ENCODE measurements at places on chromosomes 2 and 18.

- no peak for DNase-seq
These were observed 125.8 kb downstream of the GALNT14 start for GRCh38 chr2:31012406-31012805.

DNA sequence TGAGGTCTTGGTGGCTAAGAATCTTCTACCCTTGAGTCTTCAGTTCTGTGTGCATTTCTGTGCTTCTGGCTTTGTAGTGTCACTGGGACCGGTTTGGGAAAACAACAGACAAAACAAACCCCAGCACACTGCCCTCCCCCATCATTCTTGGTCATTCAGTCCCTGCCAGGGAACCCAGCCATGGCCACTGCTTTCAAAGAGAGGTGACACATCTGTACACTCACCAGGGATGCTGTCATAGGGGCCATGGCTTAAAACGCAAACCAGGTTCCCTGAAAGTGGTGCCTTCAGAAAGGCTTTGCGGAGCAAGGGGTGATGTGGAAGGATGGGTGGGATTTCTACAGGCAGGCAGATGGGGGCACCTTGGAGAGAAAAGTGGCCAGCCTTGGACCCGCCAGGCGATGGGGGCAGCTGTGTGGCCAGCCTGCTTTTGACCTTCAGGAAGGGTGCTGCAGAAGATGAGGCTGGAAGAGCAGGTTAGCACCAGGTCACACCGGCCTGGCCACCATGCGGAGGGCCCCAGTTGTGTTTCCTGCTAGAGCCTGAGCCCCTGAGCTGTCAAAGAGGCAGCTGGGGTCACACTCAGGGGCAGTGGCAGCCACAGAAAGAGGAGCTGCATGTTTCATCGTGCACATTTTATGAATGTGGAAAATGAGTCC, 101.3 kb downstream of the INHBB start:
- DNase-seq = no peak

GRCh38 chr18:70292628-70293027, 3.8 kb downstream of the SOCS6 start:
- DNase-seq = no peak

GRCh38 chr2:33052361-33052735, 105.6 kb downstream of the LTBP1 start:
- DNase-seq = no peak

DNA sequence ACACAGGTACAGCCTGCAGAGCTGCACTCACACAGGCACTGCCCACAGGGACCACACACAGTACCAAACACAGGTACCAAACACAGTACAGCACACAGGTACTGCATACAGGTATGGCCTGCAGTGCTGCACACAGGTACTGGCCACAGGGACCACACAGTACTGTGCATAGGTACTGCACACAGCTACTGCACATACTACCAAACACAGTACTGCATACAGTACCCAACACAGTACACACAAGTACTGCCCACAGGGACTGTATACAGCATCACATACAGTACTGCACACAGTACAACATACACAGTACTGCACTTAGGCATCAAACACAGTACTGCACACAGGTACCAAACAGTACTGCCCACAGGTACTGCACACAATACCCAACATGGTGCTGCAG, 74.3 kb downstream of the ZNF236 start:
- DNase-seq = no peak

- no peak for DNase-seq
These were observed 5.6 kb upstream of the KCNJ3 start for GRCh38 chr2:154692927-154693326.

- DNase-seq = no peak
These were observed 414.9 kb downstream of the SATB2 start for GRCh38 chr2:199042660-199043379.

- DNase-seq = no peak
These were observed 16.3 kb downstream of the ALLC start for GRCh38 chr2:3674066-3674845.

DNA sequence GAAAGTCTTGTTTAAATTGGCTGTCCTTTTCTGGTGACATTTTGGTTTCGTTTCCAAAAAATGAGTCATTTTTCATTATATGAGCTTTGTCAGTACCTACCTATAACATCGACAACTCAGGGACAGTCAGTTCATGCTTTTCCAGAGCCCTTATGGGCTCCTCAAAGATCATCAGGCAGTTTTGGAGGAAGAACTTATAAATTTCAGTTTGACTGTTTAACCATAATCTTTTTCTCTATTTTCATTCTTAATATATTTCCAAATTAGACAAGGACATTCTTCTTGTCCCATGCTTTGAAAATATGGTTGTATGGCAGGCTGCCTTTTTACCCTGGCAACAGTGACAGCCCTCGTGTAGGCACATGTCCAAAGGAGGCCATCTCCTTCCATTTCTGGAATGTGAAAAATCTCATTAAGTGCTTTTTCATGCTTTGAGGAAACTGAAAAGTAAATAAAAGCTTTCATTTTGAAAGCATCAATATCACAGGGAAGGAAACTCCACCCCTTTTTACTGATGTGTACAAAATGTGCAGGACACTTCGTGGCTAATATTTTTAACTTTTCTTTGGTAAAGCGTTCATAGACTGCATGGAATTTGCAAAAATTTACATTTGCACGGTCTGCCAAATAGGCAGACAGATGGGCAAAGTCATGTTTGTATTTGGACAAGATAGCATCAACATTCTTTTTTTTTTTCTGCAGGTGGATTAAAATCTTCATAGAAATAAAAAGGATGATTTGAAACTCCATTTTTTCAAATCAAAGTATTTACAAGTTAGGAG, 7.2 kb upstream of the PROC start:
- DNase-seq = no peak

DNA sequence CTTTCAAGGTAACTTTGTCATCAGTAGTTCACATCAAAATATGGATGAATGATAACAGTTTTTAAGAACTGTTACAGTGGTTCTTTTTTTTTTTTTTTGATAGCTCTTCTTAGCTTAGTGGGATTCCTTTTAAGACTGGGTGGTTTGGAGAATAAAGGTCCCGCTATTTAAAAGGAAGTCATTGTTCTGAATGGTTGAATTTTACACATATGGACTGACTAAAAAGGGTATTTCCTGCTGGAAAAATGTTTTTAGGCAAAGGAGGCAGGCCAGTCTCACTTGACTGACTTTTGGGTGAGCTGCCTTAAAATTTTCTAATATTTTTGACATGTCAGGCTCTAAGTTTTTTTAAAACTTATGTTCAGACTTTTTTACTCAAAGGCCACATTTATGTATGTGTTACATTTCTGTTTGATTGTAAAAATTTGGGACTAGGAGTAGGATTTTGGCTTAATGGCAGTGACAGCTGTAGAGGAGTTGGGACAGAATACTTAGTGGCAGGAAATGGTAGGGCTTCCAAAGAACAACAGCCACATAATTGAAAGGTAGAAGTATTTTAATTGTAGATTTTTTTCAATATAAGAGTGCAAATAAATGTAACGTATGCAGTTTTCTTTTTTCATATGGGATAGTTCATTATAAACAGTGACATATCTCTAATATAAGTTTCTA, 13.7 kb downstream of the VAPA start:
- DNase-seq = no peak

GRCh38 chr2:29113891-29114321, 1.3 kb upstream of the CLIP4 start:
- DNase-seq = no peak

DNA sequence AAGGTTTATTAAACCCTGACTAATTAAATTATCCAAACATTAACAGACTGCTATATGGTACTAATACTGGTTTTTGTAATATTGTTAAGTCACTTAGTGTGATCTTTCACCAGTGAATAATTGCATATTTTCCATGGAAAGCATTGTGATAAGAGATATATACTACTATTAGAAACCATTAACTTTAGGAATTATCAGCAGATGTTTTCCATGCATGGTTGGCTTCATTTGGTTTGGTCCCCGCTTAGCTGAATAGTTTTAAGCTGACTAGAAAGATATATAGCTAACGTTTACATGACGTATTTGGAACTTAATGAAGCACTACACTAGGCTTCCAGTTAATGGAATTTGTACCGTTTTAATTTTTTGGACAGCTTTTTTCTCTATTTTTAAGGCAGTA, 37.9 kb downstream of the LCLAT1 start:
- no peak for DNase-seq

DNA sequence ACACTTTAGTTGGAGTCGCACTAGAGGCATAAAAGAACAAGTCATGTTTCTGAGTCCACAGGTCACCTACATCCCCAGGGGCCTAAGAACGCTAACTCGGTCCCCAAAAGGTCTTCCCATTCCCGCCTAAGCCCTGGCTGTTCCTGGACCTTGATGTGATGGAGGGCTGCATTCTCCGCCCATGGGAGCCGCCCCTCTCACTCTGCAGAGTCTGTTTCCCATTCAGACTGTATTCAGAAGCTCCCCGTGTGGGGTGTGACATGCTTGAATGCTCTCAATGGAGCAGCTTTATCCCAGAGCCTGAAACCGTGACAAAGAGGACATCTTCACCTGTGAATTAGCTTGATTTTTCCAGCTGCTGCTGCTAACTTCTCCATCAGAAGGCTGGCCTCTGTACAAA, 319.0 kb upstream of the KLHL29 start:
- no peak for DNase-seq

DNA sequence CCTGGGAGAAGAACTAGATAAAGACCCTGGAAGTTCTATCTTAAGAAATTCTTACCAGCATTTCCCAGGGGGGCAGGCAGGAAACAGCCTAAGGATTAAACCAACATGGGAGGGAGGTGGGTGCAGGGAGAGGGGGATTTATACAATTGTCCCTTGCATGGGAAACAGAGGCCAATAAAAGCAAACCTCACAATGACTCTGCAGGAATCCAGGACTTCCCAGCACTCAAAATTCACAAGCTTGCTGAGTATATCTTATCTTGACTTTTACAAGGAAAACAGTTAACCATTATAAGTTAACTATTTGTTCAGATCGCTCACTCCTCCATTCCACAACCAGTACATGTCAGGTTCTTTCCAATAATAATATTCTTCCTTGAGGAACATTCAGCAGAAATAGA, 241.3 kb downstream of the MREG start:
- no peak for DNase-seq

DNA sequence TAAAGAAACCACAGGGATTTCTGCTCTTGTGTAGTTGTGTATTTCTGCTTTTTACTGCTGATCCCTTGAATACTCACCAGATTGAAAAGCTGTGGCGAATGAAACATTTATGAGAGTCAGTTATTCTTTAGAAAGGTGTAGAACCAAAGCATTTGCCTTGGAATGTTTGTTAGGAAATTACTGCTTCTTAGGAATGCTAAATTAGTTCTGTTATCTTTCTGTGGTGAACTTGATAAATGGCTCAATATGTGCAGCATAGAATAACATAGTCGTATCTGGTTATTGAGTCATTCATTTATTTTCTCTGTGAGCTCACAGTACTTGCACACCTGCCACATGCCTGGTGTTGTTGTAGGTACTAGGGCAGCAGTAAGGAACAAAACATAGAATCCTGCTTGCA, 57.0 kb upstream of the FAM237A start:
- no peak for DNase-seq

GRCh38 chr2:191150230-191150599, 579 bp downstream of the STAT4 start:
- no peak for DNase-seq

DNA sequence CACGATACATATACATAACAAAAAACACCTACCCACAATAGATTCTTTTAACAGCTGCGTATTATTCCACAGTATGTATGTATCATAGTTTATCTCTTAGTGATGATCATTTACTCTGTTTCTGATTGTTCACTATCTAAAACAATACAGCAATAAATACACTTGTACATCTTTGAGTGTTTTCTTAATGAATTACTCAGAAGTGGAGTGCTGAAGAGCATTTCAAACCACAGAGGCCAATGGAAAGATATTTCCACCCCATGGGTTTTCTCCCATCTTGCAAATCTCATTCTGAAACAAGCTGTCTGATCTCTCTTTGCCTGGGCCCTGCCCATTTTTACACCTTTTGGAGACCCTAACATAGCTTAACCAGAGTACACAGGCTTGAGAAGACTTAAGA, 113.8 kb upstream of the KLF7 start:
- no peak for DNase-seq

DNA sequence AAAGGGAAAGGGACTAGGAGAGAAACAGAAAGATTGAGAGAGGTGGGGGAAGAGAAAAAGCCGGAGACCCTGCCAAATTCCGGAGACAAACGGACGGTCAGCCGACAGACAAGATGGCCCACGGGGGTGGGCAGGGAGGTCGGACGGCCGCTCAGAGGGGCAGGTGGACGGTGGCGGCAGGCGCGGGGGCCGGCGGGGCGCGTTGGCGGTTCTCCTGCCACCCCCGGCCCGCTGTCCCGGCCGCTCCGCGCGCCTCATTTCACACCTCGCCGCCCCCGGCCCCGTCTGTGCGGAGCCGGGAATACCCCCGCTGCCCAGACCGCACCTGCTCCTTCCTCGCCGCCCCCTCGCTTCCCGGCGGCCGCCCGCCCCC, 935 bp downstream of the SLC30A3 start:
- DNase-seq = no peak

DNA sequence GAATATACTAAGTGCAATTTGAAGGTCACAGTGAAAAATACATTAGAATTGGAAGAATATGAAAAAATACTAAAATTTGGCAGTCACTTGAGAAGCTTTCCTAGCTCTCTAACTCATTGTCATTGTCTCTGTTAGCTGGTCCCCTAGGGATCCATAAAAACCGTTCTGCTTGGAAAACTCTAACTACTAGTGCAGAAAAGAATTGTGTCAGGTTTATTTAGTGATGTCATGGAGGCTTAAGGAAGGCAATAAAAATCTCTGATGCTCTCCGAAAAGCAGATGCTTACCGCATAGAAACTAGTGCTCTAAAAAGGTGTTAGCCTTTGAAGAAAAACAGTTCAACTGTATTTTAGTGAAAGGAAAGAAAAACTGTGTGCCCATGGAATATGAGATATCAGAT, 150.1 kb upstream of the DLGAP1 start:
- DNase-seq = no peak

DNA sequence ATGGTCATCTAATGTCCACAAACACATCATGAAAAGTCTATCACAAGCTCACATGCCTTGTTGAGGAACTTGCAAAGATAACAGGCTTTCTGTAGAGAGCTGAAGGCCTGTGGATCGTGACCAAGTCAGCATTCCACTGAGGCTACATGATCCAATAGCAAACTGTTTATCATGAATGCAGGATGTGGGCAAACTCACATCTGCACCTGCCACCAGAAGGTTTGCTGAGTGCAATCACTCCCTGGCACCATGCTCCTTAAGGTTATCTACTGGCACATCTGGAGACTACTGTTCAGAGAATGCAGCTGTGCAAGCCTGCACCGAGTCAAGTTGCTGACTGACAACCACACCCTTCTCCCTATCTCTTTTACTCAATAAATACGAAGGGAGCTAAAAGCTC, 67.3 kb upstream of the ACAA2 start:
- no peak for DNase-seq

- no peak for DNase-seq
These were observed 1378.8 kb upstream of the DDX18 start for GRCh38 chr2:116435648-116436047.

DNA sequence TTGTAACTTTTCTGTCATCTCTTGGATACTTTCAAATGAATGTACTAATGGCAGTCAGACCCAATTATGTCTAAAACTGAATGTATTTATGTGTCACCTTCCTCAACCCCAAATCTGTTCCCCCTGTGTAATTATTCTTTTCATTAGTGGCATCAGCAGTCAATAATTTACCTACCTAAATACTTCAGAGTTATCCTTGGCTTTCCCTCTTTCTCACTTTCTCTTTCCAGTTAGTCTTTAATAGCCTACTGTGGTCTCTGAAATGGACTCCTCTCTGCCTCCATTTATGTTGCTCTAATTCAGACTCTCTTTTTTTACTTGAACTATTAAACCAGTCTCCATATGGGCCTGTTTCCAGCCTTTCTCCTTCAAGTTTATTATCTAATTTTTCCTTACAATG, 21.0 kb downstream of the C18orf63 start:
- DNase-seq = no peak

- no peak for DNase-seq
These were observed 582.1 kb upstream of the SETBP1 start for GRCh38 chr18:44098551-44099098.

All from activated naive CD4-positive, alpha-beta T cell (primary cell).